ENCODE measurements at places on chromosomes 2 and 18.

- DNase-seq = no peak
These were observed 9.2 kb downstream of the SLC4A5 start for GRCh38 chr2:74333896-74334586.

DNA sequence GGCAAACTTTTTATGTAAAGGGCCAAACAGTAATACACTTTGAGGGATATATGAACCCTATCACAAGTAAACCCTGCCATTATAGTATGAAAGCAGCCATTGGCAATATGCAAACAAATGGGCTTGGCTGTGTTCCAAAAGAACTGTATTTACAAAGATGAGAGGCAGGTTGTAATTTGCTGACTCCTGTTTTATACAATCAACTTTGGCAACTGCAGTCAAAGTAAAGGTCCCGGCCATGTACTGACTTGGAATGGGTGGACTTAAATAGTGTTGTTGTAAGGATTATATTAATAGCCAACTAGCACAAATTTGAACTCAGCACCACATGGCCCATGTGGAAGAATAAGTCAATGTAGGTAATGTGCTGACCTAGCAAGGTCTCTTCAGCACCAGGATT lies 223.4 kb downstream of the WDPCP start:
- DNase-seq = no peak

- peak; percentile 40 for DNase-seq
These were observed 92.8 kb upstream of the OTOS start for GRCh38 chr2:240232961-240233884.

DNA sequence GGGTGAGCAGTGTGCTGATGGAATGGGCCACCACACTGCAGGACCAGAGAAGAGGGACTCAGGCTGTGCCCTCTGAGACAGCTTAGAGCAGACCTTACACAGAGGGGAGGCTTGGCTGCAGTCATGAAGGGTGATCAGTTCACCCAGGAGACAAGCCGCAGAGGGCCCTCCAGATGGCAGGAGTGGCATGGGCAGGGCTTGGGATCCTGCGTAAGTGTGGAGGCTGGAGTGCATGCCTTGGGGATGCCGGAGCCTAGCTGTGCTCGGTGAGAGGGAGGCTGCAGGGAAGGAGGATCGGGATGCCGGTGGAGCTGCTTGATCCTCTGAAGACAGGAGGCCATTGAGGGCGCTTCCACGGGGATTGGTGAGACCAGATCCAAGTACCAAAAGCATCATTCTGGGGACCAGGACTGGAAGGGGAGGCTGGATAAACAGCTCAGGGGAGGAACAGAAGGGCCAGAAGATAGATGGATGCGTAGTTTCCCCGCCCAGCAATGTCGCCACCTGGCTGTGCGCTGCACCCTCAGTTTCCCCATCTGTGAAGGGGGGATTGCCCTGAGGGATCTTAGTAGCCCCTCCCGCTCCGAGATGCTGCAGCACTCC lies 163.4 kb downstream of the INHBB start:
- DNase-seq = no peak

GRCh38 chr2:64404002-64404731 lies 49.8 kb upstream of the LGALSL start:
- DNase-seq = peak; percentile 58

DNA sequence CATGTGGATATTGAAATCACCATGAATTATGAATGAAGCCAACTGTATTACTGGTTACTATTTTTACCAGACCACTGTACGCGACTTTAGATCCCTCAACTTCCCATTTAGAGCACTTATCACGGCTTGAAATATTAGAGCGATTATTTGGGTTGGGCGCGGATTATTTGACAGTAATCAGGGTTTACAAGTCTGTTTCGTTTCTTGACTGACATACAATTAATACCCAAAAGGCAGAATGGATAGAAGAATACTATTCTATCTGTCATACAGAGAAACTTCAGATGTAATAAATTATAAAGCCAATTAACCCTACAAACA lies 496 bp upstream of the NAPG start:
- no peak for DNase-seq

GRCh38 chr2:162233197-162233596 lies 10.0 kb downstream of the FAP start:
- no peak for DNase-seq

- no peak for DNase-seq
These were observed 253.3 kb upstream of the OSR1 start for GRCh38 chr2:19611491-19612332.

DNA sequence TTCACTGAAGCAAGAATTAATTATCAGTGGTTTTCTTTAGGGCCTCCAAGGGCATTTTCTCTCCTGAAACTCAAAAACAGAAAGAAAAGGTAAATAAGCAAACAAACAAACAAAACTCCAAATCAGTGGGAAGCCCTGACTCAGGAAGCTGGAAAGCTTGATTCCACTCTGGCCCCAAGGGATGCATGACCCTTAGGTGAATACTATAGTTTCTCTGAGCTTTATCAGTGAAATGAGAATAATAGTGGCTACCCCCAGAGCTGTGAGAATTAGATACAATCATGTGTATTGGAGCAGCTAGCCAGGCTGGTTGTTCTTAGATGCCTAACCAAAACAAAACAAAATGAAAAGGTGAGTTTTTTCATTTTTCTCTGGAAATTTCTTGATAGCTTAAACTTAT lies 585.1 kb downstream of the CNTNAP5 start:
- no peak for DNase-seq

DNA sequence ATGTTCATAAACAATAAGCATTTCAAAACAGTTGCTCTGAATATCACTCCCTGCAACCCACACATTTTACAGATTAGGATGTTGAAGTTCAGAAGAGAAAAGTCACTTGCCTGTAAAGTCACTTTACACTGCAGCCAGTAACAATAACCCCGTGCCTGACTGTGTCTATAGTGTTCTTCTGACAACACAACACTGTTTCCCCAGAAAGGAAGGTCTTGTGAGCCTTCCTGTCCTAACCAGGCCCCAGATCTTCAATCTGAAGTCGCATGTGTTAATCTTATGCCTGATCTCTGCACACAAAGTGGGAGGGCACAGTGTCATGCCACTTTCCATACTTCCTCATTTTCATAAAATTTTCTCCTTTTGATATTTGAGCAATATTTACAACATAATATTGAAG lies 120.2 kb downstream of the FEZ2 start:
- DNase-seq = no peak

GRCh38 chr2:8590938-8591337 lies 90.9 kb upstream of the ID2 start:
- DNase-seq = no peak

GRCh38 chr2:111186121-111186715 lies 65.5 kb downstream of the BCL2L11 start:
- no peak for DNase-seq

DNA sequence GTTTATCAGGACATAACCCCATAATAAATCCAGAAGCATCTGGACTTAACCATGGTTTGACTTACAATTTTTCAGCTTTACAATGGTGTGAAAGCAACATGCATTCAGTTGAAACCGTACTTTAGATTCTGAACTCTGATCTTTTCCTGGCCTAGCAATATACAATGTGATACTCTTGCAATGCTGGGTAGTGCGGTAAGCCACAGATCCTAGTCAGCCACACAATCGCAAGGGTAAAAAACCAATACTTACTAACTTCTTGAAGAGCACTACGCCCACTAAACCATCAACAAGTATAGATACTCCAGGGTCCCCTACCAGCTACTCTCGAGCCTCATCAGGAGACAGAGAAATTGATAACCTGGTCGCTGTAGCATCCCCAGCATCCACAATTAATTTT lies 71.0 kb upstream of the CCDC150 start:
- no peak for DNase-seq

- peak; percentile 76 for DNase-seq
These were observed 139.6 kb upstream of the MYCN start for GRCh38 chr2:15800495-15801329.

DNA sequence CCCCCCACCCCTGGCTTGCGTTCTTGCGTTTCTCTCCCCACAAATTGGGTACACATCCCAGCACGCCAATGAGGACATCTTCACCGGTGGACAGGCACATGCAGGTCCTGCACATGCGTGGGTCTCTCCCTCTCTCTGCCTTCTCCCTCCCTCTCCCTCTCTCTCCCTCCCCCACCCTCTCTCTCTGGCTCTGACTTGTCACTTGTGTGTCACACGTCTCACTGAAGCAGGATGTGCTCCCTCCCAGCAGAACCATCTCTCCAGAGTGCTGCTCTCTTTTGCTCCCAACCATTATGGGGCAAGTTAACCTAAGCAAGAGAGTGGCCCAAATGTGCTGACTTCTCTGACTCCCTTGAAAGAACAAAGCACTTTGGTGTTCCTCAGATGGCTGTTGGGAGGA lies 120.8 kb upstream of the CAB39 start:
- no peak for DNase-seq

- DNase-seq = no peak
These were observed 15.8 kb downstream of the ATF2 start for GRCh38 chr2:175152242-175152641.

GRCh38 chr2:37358466-37358865 lies 14.0 kb downstream of the QPCT start:
- DNase-seq = no peak

GRCh38 chr2:80971-81736 lies 34.8 kb upstream of the FAM110C start:
- DNase-seq = no peak

- DNase-seq = no peak
These were observed 20.4 kb downstream of the ATP6V1B1 start for GRCh38 chr2:70956141-70956540.

DNA sequence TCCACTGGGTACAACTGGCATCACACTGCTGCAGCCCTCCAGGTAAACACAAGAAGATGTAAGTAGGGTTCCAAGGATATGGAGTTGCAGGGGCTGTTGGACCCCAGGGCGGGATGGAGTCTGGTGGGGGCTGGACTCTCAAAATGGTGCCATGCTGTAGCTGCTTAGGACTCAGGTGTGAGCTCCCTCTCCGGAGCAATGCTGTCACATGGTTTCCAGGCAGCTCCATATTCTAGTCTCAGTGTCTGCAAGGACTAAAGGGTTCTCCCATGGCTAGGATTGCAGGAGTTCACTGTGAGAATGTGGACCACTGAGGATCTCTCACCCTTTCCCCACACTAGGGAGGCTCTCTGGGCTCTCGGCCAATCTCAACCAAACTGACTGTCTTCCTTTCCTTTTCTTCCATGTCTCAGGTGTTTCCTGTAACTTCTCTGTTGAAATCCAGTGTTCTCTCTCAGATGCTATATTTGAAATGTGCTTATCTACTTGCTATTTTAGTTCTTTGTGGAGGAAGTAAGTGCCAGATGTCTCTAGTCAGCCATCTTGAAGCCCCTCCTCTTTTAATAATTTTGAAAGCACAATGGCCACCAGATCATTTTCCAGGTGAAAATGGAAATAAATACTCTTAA lies 57.6 kb downstream of the CCNT2 start:
- no peak for DNase-seq

- DNase-seq = no peak
These were observed 160.4 kb upstream of the PID1 start for GRCh38 chr2:229431327-229431954.

DNA sequence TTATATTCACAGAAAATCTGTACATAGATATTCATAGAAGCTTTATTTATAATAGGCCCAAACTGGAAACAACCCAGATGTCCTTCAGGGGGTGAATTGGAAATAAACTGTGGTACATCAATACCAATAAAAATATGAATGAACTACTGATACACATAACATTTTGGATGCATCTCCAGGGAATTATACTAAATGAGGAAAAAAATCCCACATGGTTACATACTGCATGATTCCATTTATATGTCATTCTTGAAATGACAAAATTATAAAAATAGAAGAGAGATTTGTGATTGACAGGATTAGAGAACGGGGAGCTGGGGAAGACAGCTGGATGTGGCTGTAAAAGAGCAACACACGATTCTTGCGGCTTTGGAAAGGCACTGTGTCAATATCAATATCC lies 435.0 kb downstream of the TMEM182 start:
- DNase-seq = no peak

DNA sequence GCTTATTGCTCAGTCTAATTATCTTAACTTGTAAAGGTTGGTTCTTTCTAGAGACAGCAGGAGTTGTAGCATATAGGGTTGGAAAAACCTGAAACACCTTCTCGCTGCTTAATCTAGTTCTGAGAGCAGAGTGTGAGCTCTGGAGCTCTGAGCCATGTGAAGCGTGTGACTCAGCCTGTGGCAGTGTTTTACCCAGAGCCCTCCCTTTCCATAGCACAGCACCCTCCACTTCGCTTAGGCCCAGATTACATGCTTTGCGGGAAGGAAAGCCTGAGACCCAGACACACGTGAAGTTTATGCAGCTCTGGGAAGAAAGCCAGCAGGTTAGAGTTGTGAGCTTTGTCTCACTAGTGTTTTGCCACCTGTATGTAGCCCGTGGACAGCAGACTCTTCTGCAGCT lies 74.5 kb downstream of the INPP4A start:
- DNase-seq = no peak

- peak; percentile 0 for DNase-seq
These were observed 25.0 kb upstream of the RAPGEF4 start for GRCh38 chr2:172710584-172711047.

DNA sequence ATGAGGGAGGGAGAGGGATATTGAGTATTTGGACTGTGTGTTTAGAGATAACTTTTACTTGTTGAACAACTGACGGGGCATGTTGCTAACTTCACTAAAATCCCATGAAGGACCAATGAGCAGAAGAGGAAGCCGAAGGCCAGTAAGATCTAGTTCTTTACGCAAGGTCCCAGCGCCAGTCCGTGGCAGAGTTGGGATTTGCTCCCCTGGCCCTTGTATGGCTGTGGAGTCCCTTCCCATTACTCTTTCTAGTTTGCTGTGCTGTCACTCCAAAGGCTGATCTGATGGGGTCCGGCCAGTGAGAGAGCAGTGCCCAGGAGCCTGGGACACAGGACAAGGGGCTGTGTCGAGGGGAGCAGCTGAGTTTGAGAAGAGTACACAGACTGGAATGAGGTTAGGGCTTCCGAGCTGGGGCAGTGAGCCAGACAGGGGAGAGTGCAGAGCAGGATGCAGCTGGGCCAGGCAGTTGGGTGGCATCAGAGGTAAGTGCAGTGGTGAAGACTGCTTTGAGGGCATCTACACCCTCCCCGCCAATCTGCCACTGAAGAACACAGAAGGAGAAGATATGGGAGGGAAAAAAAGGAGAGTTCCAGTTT lies 692.9 kb upstream of the HS6ST1 start:
- DNase-seq = no peak

- no peak for DNase-seq
These were observed 1003.8 kb upstream of the DDX18 start for GRCh38 chr2:116810645-116811044.

- DNase-seq = no peak
These were observed 161.2 kb upstream of the XIRP2 start for GRCh38 chr2:166727095-166727494.

DNA sequence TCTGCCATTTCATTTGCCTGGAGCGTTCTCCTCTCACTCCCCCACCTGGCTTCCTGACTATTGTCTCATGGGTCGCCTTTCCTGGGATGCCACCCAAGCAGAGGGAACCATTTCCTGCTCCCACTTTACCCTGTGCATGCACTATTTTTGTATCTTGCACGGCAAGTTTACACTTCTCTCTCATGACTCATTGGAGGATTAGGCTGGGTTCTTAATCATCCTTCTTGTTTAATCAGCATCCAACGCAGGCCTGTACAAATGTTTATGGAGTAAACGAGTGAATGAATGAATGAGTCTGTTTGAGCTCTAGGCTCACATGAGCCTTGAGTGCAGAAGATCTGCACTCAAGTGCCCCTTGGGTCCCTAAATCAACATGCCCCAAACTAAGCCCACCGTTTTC lies 3.8 kb upstream of the ARHGAP25 start:
- no peak for DNase-seq

GRCh38 chr2:19671916-19672315 lies 229.9 kb downstream of the TTC32 start:
- no peak for DNase-seq

All from C1 segment of cervical spinal cord (tissue), 14 donors.